Cardiac septum (tissue), 1 donor: ENCODE measurements at places on chromosomes 2 and 18. TPM values are rescaled to one million over a fixed set of nuclear protein-coding genes. Genes with fewer than 3 reads are reported as not detected.

DPP4 gene
- total RNA-seq = 3.4 TPM

ANTXR1 gene
- 38.1 TPM for total RNA-seq

CFC1B gene
- total RNA-seq = not detected

CPO gene
- total RNA-seq = not detected

FBXO15 gene
- total RNA-seq = 0.51 TPM

KCNG2 gene
- total RNA-seq = 0.32 TPM

SLC9A2 gene
- total RNA-seq = 0.08 TPM

LRRC30 gene
- total RNA-seq = not detected

CD8A gene
- 0.62 TPM for total RNA-seq

LBX2 gene
- total RNA-seq = 0.51 TPM

SOX11 gene
- 2.8 TPM for total RNA-seq

CSRNP3 gene
- 2.9 TPM for total RNA-seq

DLX1 gene
- total RNA-seq = not detected

MYOM1 gene
- total RNA-seq = 878 TPM

LRP2 gene
- 0.30 TPM for total RNA-seq

LHCGR gene
- total RNA-seq = 0.24 TPM

XIRP2 gene
- 537 TPM for total RNA-seq

CASP8 gene
- total RNA-seq = 4.5 TPM

CHRNA1 gene
- 0.94 TPM for total RNA-seq

GALNT5 gene
- total RNA-seq = 0.35 TPM

FSHR gene
- total RNA-seq = not detected

ZNF521 gene
- total RNA-seq = 15.4 TPM

GULP1 gene
- total RNA-seq = 5.1 TPM

TUBA4B gene
- total RNA-seq = not detected

NCKAP1 gene
- total RNA-seq = 153 TPM

PMS1 gene
- total RNA-seq = 11.1 TPM

EVX2 gene
- not detected for total RNA-seq

CCDC68 gene
- total RNA-seq = 4.1 TPM

CCDC85A gene
- 2.7 TPM for total RNA-seq

CCDC121 gene
- total RNA-seq = 3.5 TPM

TMBIM1 gene
- 143 TPM for total RNA-seq

SERPINB3 gene
- not detected for total RNA-seq

C2orf76 gene
- total RNA-seq = 11.7 TPM

ADAM23 gene
- total RNA-seq = 78.7 TPM

HMSD gene
- total RNA-seq = 1.1 TPM

KANSL1L gene
- 25.9 TPM for total RNA-seq

OTOF gene
- not detected for total RNA-seq

INPP5D gene
- total RNA-seq = 6.2 TPM

CD8B2 gene
- total RNA-seq = not detected

VPS54 gene
- 12.7 TPM for total RNA-seq

AP1S3 gene
- 0.19 TPM for total RNA-seq

GTF2A1L gene
- total RNA-seq = 0.75 TPM

SERPINB4 gene
- total RNA-seq = not detected

GDF7 gene
- 0.94 TPM for total RNA-seq

TBR1 gene
- total RNA-seq = 0.05 TPM

CIB4 gene
- total RNA-seq = not detected

RAMP1 gene
- total RNA-seq = 253 TPM

PARD6G gene
- 1.3 TPM for total RNA-seq

OST4 gene
- total RNA-seq = 339 TPM

SP140L gene
- total RNA-seq = 4.0 TPM

TFCP2L1 gene
- 0.03 TPM for total RNA-seq
